ENCODE measurements at places on chromosomes 16 and 17.

DNA sequence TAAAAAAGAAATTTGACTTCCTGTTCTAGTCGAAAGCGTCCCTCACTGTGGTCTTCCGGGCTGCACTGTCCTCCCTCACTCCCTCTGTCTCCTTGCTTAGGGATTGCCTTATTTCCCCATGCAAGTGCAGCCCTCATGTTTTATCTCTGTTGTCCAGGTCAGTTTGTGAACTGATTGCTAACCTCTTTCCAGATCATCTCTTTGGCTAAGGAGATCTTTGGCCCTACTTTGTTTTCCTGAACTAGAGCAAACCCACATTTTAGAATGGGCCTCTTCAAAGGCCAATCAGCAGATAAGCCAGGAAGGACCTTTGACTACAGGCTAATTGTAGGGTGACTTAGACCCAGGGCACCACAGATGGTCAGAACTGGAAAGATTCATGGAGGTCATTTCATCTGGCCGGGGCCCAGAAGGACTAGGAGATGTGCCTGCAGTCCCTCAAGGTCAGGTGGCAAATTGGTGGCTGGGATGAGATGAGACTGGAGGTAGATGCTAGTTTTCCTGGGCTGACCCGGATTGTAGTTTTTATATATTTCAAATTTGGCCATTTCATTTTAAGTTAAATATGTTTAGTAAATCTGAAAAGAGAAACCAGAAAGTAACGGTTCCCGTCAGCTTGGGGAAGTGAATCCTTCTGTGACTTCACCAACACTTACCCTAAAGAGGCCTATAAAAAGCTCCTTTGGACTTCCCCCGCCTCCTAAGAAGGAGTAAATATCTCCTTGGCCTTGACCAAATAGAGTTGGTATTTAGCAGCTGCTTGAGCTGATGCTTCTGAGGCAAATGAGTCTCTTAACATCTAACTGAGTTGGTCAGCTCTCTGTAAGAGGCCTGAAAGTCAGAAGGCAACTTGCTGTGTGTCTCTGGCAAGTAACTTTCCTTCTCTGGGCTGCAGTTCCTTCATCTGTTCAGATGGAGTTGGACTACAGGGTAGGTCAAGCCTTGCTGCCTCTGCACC, 6.2 kb upstream of the SLC25A19 start:
- DNase-seq, result no peak

GRCh38 chr16:67170949-67171649, 761 bp downstream of the NOL3 start:
- DNase-seq, result no peak

GRCh38 chr16:138049-138417, 440 bp downstream of the NPRL3 start:
- DNase-seq, result peak; percentile 14

DNA sequence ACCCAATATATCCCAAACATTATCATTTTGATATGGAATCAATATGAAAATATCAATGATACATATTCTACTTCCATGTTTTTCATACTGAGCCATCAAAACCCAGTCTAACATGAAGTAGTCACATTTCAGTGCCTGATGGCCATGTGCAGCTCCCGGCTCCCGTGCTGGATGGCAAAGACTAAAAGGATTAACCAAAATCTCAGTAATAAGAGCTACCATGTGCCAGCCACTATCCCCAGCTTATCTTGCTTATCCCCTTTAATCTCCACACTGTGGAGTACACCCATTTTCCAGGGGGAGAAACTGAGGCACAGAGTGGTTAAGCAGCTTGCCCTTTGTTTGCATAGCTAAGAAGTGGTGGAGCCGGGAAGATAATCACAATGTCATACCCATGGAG, 9.2 kb downstream of the CD300LG start:
- no peak for DNase-seq

DNA sequence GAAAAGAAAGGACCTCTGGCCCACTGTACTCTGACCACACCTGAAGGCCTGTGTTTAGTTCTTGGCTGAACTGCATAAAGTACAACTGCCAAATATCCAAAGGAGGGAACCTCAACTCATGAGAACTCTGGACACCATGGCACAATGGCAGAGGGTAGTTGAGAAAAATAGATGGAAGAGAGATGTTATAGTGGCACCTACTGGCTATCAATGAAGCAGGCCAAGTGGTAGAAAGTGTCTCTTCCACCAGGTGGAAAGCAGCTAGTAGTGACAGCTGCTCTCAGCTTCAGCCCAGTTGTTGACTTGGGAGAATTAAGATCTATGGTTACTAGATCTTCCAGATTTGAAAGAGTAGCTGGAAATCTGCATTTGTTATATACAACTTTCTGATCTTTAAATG, 3.2 kb downstream of the MED31 start:
- DNase-seq, result no peak

- no peak for DNase-seq
These were observed 85.4 kb downstream of the N4BP1 start for GRCh38 chr16:48524348-48525200.

DNA sequence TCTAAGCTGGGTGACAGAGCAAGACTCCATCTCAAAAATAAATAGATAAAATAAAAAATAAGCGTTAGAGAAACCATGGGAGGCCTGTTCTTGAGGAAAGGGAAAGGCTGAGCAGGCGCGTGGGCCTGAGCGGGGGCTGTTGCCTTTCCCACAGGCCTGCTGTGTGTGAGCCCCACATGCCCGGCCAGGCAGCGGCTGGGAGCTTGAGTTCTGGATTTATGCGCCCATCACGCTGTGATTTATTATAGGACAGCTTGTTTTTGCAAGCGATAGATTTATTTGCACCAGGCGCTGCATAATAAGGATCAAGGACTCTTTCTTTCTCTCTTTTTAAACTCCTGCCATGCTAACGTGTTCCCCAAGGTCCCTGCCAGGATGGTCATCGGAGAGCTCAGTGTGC, 14.8 kb upstream of the WFDC1 start:
- DNase-seq, result no peak

- no peak for DNase-seq
These were observed 28.9 kb downstream of the LCMT1 start for GRCh38 chr16:25140459-25140858.

- no peak for DNase-seq
These were observed 2.4 kb upstream of the CD300LF start for GRCh38 chr17:74715144-74715543.

DNA sequence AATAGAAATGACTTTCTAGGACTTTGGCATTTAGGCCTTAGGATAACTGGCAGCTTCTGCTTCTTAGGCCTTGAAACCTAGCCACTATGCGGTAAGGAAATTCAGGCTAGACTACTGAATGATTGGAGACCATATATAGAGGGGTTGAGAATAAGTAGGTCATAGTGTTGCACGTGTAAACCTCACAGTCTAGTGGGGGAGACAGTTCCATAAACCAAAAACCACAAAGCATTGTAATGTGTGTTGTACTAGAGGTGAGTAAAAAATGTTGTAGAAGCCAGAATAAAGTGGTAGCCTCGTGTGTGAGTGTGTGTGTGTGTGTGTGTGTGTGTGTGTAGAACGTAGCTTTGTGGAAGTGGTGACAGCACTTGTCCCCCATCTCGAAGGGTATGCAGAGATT, 188.5 kb downstream of the MAP2K6 start:
- DNase-seq, result peak; percentile 23

DNA sequence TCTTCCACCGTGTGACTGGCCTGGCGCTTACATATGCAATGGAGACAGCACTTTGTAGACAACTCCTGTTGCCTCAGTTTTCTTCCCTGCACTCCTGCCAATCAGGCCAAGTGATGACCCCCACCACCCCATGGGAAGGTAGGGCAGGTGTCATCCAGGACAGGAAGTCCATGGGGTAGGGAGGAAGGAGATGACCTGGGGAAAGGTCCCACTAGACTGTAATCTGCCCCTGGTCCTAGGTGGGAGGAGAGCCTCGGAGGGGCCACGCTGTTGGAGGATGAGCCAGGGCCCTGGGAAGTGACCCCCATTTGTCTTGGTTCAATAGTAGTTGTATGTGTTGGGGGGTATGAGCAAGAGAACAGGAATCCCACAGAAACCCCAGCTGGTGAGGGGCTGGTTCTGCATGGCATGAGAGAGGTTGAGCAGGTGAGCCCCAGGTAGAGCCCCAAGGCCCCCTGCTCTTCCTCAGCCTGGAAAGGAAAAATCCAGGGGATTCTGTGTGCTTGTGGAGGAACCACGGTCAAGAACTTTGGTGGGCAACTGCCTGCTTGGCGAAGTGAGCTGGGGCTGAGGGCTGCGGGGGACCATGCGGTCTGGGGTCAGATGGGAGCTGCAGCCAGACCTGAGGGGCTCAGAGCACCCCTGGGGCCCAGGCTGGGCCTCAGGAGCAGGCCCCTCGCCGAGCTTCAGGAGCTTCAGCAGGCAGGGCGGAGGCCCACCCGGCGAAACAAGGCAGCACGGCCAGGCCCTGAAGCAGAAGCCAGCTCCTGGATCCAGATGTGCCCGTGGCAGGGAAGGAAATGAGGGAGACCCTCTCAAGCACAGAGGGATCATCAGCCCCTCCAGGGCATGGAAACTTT, 50.7 kb downstream of the NT5M start:
- no peak for DNase-seq

- DNase-seq, result no peak
These were observed 1.4 kb downstream of the BCKDK start for GRCh38 chr16:31109622-31110021.

DNA sequence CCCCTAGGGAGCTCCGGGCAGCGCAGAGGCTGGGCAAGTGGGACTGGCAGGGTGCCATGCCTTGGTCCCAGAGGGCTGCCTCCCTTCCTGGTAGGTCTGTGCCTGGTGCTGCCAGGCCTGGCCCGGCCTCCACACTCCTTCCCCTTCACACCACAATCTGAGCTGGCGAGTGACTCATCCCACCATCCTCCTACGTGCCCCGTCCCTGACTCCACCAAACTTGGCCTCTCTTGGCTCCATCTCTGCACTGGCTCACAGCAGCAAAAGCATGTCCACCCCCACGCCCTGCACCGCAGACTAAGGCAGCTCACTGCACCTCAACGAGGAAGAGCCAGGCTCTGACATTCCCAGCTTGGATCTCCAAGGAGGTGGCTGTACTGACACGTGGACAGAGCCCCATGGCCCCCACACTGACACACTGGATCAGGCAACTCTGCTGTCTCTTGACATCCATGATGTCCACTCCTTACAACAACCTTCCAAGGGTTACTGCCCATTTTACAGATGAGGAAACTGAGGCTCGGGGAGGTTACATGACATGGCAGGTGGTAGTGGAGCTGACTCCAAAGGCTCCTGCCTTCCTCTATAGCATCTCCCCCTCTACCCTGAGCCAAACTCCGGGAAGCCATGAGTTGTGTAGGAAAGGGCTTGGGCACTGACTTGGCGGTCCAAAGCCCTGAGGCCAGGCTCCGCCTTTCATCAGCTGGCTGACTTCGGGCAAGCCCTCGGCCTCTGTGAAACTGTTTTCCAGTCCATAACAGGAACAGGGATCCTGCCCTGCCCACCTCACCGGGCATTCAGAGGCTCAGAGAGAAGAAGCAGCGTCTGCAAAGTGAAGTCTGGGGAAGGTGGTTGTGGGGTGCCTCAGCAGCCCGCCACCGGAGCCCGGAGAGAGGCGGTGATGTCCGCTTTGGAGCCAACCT, 20.1 kb upstream of the KRT19 start:
- no peak for DNase-seq

- peak; percentile 53 for DNase-seq
These were observed 1.6 kb downstream of the MYO1C start for GRCh38 chr17:1490643-1491442.

- DNase-seq, result no peak
These were observed 16.3 kb downstream of the CFDP1 start for GRCh38 chr16:75416904-75417565.

DNA sequence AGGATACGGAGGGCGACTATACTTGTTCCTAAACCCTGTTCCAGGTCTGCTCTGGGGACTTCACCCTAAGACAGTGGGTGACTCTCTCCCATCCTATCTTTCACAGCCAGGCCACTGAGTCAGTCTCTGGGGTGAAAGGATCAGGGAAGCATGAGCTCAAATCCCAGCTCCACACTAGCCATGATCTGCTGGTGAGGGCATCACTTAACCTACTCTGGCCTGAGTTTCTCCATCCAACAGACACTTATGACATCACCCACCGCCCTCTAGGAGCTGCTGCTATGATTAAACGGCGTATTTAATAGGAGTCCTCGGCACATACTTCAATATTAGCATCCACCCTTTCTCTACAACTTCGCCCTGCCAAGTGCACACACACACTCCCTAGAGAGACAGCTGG, 10.1 kb downstream of the GAST start:
- no peak for DNase-seq

DNA sequence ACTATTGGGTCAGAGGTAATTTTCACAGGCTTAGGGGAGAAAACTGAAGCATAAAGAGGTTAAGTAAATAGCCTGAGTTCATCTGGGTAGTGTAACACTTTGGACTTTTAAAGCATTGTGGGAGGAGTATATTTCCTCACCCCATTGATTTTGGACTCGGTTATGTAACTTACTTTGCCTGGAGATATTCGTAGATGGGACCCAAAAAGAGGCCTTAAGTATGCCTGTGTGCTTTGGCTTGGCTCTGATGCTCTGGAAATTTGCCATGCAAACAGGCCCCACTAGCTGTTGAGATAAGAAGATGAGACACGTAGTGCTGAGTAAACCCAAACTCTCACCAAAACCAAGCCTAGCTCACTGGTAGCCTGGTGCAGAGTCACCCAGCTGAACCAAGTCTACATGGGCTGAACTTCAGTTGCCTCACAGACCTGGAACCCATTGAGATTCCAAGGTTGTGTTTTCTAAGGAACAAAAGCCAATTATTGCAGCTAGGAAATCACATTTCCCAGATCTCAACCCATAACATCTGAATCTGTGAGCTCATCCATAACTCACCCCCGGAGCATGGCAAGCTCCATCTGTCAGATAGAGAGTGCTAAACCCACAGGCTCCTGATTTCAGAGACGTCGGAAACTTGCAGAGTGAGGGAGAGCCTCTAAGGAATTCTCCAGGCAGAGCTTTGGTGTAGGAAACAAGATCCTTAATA, 536.0 kb upstream of the C16orf82 start:
- DNase-seq, result no peak

GRCh38 chr17:55487695-55488432, 23.4 kb downstream of the SMIM36 start:
- no peak for DNase-seq

GRCh38 chr17:81480140-81481072, 32.2 kb downstream of the ACTG1 start:
- no peak for DNase-seq

GRCh38 chr16:17831330-17831729, 360.6 kb upstream of the XYLT1 start:
- DNase-seq, result no peak

GRCh38 chr16:83220066-83220465, 587.7 kb upstream of the HSBP1 start:
- no peak for DNase-seq

- no peak for DNase-seq
These were observed 19.3 kb upstream of the RBFOX3 start for GRCh38 chr17:79630126-79630525.

DNA sequence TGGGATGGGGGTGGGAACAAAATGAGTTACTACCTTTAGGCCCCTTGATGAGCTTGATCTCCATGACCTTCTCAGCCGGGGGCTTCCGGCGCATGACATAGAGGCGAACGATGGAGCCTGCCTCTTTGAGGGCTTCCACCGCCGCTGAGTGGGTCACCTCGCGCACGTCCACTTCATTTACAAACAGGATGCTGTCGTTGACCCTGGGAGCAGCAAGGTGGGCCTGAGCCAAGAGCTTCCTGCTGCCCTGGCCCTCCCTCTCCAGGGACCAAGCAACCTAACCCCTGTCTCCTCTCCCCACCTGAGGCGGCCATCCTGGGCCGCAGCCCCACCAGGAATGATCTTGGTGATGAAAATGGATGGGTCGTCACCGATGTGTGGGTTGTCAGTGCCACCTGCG, 16.2 kb downstream of the DLG4 start:
- no peak for DNase-seq

GRCh38 chr16:353404-354290, 1.1 kb upstream of the AXIN1 start:
- no peak for DNase-seq

Measured in central memory CD4-positive, alpha-beta T cell (primary cell).